B cell (primary cell): ENCODE measurements at places on chromosomes 6 and 20.

- peak; percentile 19 for DNase-seq
Observed at GRCh38 chr6:45486736-45487135, 109.0 kb upstream of the SUPT3H start.

GRCh38 chr6:139275279-139276055 is 16.3 kb downstream of the TXLNB start:
- no peak for DNase-seq

- DNase-seq, result no peak
Observed at GRCh38 chr6:56444855-56445254, 197.5 kb upstream of the COL21A1 start.

DNA sequence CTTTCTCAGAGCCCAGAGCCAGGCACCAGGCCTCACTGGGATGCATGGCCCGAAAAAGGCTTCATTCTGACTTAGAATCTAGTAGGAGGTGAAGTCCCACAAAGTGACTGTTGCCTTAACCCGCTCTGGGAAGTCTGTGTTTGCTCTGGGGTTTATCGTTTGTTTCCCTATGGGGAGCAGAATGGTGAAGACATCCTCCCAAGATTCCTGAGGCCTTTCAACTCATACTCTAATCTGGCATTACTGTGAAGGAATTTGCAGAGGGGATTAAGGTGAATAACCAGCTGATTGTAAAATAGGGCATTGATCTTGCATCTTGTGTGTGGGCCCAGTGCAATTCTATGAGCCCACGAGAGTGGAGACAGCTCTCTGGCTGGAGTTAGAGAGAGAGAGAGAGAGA is 67.8 kb downstream of the CDH26 start:
- no peak for DNase-seq

DNA sequence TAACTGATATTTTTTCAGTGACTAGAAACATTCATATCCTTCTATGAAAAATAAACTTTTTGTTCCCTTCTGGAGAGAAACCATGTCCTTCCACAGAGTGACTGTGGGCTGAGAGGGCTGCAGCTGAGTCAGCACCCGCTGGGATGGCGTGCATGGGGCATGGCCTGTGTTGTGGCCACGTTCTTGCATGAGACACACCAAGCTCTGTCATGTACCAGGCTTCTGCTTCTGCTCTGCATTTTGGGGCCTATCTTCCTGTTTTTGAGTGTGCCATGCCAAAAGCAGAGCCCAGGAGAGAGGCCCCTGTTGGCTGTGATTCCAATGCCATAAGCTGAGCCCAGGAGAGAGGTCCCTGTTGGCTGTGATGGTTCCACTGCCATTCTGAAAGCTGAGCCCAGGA is 10.8 kb downstream of the APMAP start:
- no peak for DNase-seq

- no peak for DNase-seq
Observed at GRCh38 chr20:35517125-35517524, 12.3 kb downstream of the C20orf173 start.

DNA sequence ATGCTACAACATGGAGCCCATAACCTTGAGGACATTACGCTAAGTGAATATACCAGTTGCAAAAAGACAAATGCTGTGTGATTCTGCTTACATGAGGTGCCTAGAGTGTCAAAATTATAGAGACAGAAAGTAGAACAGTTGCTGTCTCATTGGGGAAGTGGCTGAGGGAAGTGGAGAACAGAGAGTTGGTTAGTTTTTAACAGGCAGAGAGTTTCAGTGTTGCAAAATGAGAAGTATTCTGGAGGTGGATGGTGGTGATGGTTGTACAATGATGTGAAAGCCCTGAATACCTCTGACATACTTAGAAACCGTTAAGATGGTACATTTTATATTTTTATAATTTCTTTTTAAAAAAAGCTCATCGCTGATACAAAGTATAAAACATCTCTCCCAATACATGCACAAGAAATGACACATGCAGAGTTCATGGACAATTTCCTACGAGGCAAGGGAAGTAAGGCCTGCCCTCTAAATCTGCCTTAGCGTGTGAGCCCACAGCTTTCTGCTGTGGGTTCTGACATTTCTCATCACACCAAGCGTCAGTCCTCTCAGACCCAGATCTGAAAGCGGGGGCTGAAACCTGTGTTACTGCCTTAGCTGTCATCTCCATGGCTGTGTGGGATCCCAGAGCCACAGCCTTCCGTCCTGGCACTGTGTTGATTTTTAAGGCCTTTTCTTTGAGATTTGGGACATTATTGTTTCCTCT is 126.0 kb downstream of the RNASET2 start:
- peak; percentile 51 for DNase-seq

DNA sequence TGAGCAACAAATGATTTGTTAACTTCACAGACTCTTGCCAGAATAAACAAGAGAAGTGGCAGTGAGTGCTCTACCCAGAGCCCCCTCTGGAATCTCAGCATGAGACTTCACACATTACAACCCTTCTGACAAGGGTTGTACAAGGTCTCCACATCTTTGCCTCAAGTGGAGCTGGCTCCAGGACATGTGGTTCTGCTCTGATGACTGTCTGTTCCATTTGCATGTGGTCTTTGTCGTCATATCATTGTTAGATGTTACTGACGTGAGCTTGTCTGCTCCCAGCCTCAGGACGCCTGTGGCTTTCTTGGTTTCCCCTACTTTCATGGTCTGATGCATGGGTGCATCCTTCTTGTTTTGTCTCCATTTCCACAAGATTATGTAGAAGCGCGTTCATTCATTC is 115.0 kb downstream of the SLC24A3 start:
- no peak for DNase-seq
